Activated T-helper 1 cell treated with Interleukin-2 at 50 U/mL for 16 hours (primary cell): ENCODE measurements at places on chromosomes 3 and 15.

- DNase-seq = no peak
Measured at GRCh38 chr3:139561255-139561817, 21.8 kb upstream of the RBP1 start.

GRCh38 chr3:10377148-10377725, 56.3 kb upstream of the SEC13 start:
- DNase-seq = no peak

- no peak for DNase-seq
Measured at GRCh38 chr3:40096661-40097111, 212.8 kb upstream of the EIF1B start.

DNA sequence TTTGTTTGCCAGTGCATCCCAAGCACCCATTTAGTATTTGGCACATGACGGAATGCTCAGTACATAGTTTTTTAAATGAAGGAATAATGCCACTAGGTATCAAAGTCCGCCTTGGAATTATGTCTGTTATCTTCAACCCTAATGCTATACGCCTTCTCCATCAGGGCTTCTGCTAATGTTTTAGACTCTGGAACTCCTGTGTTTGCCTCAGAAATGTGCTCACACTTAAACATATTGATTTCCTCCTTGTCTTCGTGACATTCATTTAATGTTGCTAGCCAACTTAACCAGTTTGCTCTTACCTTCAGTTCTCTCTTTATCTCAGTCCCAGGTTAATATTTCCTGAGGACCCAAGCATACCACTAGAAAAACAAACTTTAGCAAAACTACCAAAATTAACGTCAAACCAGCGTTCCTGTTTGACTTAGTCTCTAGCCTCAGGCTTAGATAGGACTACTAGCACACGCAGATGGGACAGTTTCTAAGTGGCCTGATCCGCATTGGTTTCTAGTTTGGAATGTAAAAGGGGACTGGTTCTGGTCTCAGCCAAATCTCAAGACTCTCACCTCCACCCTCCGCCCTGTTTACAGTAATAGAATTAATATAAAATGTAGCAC, 81.4 kb downstream of the IL1RAP start:
- DNase-seq = no peak

DNA sequence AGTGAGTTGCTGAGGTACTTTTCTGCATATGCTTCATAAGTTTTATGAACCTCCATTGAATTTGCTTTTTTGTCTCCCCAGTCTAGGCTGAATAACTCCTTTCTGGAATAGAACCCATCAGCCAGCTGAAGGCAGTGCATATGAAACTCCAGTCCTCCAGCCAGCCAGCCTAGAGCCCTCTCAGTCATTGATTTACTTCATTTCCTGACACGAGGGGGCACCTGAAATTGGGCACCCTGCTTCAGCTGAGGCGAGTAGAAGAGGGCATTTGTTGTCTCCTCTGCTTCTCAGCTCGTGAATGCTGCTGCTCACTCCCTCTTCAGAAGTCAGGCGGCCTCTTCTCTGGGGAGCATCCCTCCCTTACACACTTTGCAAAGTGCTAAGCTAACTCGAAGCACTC, 32.5 kb downstream of the CHST2 start:
- no peak for DNase-seq

GRCh38 chr3:167854846-167855245, 119.3 kb downstream of the SERPINI1 start:
- DNase-seq = no peak

DNA sequence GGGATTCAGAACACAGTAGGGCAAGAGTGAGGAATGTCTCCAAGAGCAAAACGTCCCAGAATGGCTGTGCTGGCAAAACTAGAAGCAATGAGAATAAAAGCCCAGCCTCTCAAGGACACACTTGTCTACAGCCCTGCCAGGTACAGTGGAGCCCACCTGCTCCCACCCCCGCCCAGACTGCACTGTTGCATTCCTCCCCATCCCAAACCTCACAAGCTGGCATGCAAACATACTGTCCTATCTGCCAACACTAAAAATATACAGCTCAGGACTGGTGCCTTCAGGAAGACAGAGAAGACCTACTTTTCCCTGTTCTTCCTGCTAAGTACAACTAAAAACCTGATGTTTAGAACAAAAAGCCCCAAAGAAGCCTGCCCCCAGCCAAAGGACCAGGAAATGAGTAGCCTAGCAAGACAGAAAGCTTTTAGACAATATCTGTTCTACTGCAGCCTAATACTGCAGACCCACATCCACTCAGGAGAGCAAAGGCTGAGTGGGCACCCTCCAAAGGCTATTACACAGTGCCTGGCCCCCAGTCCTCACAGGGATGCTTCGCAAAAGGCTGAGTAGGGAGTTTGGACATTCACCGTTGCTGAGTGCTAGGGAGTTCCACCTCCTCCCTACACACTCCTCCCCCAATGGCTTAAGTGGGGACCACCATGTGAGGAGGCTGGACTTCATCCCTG, 13.5 kb downstream of the OCA2 start:
- no peak for DNase-seq

DNA sequence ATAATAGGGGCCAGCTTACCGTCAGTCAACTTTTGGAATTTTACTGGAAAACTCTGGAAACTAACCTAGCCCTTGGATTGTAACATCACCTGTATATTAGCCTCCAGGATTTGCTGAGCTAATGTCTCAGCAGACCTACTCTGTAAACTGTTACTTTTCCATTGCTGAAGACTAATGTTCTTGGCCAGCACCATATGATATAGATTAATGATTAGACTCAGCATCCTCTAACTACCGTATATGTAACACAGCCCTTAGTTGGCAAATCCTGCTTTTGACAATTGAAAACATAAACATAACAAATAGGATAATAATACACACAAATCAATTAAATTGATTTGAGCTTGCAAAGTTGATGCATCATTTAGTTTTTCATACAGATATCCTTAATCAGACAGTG, 26.6 kb upstream of the GBE1 start:
- DNase-seq = no peak

- no peak for DNase-seq
Measured at GRCh38 chr15:101031213-101031612, 112.1 kb downstream of the LRRK1 start.

GRCh38 chr15:101444807-101445508, 44.5 kb downstream of the PCSK6 start:
- no peak for DNase-seq

- no peak for DNase-seq
Measured at GRCh38 chr15:80099241-80099640, 39.8 kb downstream of the ZFAND6 start.

DNA sequence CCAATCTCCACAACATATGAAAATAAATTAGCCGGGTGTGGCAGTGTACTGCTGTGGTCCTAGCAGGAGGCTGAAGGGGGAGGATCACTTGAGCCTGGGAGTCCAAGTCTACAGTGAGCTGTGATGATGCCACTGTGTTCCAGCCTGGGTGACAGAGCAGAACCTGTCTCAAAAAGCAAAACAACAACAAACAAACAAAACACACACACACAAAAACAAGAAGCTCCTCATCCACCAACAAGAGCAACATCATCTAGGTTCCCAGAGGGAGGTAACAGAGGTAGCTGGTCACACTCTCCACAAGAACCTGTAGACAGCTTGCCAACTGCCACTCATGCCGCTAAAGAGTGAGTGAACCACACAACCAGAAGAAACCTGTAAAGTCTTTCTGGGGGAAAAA, 34.8 kb downstream of the PTPN9 start:
- DNase-seq = no peak
